ENCODE measurements at places on chromosomes 5 and 9.

DNA sequence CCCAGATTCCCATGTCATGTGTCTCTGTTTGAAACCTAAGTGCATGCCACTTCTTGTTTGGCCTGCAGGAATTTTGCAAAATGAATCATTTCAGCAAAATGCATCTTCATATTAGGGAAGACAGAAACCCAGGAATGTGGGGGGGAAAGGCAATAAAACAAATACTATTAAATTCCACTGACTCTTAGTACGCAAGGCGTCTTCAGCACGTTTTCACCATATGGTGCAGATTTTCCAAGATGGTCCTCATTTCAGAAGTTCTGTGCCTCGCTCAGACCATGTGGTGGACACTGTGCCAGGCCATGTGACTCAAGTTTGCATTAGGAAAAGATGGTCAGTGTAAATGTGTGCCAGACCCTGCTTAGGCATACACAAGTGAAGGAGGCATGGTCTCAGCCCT, 184.0 kb downstream of the ACTL7B start:
- no peak for DNase-seq

DNA sequence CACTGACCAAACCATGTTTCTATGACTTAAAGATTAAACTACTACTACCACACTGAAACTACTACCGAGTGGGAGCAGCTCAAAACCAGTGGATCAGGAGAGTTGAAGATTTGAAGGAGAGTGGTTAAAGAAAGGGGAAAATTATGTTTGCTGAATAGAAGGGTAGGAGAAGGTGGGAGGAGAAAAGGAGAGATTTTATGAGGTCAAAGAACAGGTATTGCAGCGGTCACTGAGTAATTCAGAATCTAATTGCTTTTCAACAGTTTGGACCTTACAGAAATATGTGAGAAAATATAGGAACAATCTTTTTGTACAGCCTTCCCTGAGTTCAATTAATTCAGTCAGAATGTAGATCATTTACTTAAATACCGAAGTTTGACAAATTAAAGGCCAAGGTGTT, 24.6 kb downstream of the EDIL3 start:
- no peak for DNase-seq

DNA sequence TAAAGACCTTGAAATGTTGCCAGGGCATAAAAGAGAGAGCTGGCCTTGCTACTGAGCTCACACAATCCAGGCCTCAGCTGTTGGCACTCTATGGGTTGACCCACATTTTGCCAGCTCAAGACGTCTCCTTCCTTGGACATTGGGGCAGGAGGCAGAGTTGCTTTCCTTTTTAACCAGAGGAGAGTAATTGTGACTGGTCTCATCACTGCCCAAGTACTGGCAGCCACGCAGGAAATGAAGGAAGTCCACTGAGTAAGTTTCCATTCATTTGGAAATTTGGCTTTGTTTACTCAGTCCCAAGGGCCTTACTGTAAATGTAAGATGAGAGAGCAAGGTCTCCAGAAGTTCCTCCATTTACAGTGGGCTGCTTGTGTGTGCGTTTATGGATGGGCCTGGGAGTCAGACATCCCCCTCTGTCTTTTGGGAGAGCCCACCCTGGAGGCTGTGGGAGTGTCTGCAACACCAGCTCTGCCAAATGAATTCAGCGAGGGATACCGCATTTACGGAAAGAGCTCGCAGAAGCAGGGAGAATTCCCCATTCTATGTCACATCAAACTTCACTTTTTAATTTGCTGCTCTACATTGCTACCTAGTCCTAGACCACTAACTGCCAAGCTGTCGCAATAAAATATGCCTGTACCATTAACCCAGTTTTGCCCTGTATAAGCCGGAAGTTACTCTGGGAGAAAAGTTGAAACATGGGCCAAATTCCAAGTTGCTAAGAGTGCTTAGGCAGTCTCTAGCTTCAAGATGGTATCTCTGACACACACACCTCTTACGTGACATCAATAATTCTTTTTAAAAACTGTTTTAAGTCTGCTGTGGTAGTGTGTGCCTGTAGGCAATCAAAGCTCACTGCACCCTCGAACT, 24.5 kb upstream of the PDZD2 start:
- no peak for DNase-seq

GRCh38 chr9:135273008-135273407, 185.5 kb downstream of the OLFM1 start:
- no peak for DNase-seq

- no peak for DNase-seq
Observed at GRCh38 chr5:135608761-135609443, 30.1 kb upstream of the CXCL14 start.

GRCh38 chr9:93004561-93004960, 53.9 kb upstream of the SUSD3 start:
- no peak for DNase-seq

DNA sequence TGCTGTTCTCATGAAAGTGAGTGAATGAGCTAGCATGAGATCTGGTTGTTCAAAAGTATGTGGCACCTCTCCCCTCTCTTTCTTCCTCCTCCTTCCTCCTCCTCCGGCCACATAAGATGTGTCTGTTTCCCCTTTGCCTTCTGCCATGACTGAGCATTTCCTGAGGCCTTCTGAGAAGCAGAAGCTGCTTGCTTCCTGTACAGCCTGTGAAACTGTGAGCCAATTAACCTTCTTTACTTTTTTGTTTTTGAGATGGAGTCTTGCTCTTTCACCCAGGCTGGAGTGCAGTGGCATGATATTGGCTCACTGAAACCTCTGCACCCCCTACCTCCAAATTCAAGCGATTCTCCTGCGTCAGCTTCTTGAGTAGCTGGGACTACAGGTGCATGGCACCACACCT, 6.1 kb downstream of the S100Z start:
- no peak for DNase-seq

DNA sequence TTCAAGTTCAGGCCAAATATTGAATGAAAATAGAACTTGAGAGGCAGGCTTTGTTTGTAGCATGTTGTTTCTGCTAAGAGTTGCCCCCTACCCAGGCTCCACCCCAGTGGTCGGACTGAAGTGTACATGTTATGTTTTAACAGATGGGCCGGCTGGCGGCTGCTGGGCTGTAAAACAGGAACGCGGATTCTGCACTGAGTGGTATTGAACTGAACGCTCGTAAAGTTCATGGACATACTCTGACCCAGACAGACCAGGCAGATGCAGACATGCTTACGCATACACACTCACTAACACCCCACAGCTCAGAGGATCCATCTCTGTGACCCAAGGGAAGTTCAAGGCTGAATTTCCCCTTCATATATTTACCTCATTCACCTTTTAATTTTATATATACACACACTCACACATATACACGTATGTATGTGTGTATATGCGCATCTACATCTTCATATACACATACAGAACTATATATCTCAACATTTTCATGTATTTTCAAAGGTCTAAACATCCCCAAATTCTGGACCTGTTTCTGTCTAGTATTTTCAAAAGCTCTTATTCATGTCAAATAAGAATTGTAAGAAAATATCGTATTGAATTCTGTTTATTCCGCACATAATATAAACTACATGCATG, 1.4 kb downstream of the MARCHF3 start:
- no peak for DNase-seq

DNA sequence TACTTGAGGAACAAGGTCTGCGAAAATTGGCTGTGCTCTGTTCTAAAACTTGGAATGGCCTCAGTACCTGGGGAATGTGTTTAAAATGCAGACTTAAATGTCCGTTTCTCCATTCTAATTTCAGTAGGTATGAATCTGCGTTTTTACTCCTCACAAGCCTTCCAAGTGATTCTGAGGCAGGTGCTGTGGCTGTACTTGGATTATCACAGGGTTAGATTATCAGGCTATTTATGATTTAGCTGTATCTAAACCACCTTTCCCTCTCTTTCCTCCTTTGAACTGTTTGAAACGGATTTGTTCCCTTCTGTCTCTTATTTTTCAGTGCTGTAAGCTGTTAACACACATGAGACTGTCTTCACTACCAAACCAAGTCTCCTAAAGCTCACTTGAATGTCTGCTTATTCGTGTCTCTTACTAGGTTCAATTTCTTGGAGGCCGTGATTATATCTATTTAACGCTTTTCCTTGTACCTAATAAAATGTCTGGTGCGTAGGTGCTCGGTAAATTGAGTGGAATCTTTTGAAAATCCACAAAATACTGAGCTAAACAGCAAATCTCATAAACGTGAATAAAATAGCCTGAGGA, 714 bp upstream of the CETN3 start:
- no peak for DNase-seq

- DNase-seq: peak; percentile 84
Observed at GRCh38 chr5:37248970-37249814, at the start of gene CPLANE1. Gene CPLANE1 (minus strand): TSS chr5:37249376. CDS start chr5:37247698, 1,678 bp downstream.

GRCh38 chr9:23621188-23621587, 204.9 kb downstream of the ELAVL2 start:
- no peak for DNase-seq

GRCh38 chr5:137822158-137822764, 45.4 kb upstream of the MYOT start:
- DNase-seq: peak; percentile 53

DNA sequence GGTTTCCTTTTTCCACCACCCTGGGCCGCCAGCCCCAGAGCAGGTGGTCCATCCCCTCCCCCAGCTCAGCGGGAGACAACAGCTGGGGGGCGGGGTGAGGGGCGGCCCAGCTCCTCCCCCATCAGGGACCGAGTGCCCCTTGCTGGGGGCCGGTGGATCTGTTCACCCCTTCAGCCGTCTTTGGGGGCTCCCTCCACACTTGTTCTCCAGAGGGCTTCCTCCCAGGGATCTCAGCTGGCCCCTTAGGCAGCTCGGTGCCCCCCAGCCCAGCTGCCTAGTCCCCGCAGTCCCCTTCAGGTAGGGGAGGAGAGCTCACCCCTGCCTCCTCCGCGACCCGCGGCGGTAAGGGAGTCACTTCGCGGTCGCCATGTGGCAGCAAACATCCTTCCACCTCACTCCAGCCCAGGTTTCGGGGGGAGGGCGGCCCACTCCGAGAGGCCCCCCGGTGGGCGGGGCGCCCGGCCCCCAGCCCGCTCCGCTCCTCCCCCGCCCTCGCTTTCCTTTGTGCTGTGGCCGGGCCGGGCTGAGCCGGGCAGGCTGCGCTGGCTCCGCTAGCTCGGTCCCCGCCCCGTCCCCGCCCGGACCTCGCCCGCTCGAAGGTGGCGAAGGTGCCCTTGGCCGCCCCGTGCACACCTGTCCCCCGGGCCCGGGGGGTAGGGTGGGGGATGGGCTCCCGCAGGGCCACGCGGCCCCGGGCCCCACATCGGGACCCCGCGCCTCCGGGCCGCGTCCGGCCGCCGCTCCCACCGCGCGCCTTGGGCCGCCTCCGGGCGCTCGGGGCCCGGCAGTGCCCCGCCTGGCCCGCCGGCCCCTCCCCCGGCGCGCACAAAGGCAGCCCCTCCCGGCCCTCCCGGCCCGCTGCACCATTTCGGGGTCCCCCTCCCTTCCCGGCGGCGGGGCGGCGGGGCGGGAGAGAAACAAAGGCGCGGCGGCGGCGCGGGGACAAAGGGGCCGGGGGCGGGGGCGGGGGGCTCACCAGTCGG, 683 bp downstream of the DBN1 start:
- DNase-seq: no peak

DNA sequence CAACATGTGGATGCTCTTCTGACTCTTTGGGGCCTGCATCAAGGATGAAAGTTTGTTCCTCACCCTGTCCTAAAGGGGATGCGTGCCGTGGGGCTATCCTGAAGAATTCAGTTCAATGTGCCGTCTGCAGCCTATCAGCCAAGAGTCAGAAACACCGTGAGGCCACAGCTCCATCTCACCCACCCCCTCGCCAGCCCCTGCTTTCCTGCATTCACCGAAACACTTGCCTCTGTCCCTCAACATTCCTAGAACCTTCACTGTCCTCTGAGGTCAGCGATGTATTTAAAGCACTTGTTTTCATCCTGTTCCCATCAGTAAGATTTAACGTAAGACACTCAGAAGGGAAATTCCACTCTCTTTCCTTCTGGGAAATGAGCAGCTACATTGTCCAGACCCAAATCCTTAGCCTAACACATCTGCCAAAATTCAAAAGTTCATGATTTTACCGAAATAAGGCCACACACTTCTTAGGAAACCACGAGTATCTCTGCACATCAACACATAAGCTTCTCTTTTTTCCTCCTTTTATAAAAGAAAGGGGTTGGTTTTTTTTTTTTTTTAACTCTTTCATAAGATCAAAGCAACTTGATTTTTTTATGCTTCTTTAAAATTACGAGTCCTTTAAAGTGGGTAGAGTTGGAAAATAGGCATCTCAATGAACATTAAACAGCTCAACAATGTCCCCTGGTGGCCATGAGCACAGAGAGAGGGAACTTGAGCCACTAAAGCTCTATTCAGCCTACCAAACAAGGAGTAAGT, 100.7 kb downstream of the SUSD1 start:
- peak; percentile 56 for DNase-seq

- no peak for DNase-seq
Observed at GRCh38 chr9:133905493-133905892, 86.6 kb downstream of the VAV2 start.

DNA sequence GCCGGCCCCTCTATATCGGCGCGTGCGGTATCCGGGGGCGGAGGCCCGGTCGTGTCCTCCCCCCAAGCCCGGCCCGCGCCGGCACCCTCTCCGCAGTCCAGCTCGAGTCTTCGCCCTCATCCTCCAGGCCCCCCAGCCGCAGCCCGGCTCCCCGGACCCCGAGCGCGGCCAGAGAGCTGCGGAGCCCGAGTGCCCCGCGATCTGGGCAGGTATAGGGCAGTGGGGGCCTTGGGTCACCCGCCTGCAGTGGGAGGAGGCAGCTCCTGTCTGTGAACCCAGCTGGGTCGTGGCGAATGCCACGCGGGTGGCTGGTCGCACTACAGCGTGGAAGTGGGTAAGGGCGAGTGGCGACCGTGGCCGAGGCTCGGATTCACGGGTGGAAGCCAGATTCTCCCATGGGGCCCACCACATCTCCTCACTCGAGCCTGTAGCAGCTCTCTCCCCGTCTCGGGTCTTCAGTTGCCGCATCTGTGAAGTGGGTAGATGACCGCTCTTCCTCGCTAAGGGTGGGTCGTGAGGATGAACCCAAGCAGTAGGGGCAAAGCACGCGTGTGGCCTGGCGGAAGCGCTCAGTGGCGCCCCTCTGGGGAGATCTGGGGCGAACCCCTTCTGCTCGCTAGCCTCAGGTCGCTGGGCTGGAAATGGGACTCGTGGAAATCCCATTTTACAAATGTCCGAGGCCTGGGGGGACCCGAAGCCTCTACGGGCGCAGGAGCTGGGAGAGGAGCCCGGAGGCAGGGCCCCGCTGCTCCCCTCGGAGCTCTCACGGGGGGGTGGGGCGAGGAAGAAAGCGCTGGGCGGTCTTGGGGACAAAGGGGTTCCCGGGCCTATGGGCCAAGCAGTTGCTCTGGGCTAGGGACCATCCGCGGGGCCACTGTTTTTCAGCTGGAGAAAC, 1.9 kb downstream of the NR5A1 start:
- DNase-seq: no peak

GRCh38 chr9:88161144-88161543, 22.9 kb upstream of the SPATA31C2 start:
- no peak for DNase-seq

- DNase-seq: no peak
Observed at GRCh38 chr5:2017540-2018389, 135.0 kb upstream of the IRX4 start.

DNA sequence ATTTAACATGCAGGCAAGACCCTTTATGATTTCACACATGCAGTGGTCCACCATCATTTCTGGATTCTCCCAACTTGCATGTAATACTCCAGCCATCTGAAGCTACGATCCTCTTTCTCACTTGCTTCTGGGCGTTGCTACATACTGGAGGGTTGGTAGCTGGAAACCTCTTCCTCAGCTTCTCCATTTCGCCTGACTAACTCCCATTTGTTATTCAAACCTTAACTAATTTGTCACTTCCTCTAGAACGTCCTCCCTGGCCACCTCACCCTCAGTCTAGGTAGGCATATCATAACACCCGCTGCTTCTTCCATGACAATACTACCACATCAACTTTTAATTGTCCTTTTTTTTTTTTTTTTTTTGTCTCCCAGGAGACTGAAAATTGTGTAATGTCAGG, 72.6 kb upstream of the EQTN start:
- no peak for DNase-seq

Data from putamen (tissue), 1 donor.